ENCODE measurements at places on chromosomes 4 and X. TPM values are rescaled to one million over a fixed set of nuclear protein-coding genes. Genes with fewer than 3 reads are reported as not detected.

GRCh38 chrX:70253377-70254062, 6.5 kb downstream of the P2RY4 start:
- DNase-seq: no peak

The FAM13A gene
- total RNA-seq: 10.3 TPM

- DNase-seq: no peak
These were observed 53.6 kb upstream of the FUNDC1 start for GRCh38 chrX:44596277-44596676.

GRCh38 chr4:10732235-10732913, 47.8 kb upstream of the CLNK start:
- no peak for DNase-seq

The CDKL2 gene
- 1.9 TPM for total RNA-seq

The CFAP299 gene
- total RNA-seq: not detected

DNA sequence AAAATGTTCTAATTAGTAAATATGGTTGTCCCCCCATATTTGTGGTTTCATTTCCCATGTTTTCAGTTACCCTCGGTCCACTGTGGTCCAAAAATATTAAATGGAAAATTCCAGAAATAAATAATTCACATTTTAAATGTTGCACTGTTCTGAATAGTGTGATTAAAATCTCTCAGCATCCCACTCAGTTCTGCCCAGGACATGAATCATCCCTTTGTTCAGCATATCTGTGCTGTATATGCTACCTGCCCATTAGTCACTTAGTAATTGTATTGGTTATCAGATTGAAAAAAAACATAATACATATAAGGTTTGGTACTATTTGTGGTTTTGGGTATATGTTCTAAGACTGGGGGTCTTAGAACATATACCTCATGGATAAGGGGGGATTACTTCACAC, 55.1 kb upstream of the NXF3 start:
- no peak for DNase-seq

DNA sequence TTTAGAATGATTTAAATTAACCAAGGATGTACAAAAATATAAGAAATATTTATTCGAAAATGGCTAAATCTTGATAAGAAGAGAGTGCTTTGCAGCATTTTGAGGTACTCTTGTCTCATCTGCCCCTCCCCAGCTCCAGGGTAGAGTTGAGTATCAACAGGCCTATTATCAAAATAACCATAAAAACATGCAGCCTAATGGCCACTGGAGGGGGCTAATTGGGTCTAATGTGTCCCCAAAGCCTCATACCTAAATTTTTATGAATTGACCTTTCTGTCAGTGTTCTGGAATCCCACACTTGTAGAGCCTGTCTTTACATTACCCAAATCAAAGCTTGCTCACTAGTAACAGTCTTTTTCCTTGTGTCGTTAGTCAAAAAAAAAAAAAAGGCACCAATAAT, 544.9 kb upstream of the CPXCR1 start:
- DNase-seq: no peak

- no peak for DNase-seq
These were observed 348.5 kb downstream of the MID1IP1 start for GRCh38 chrX:39149761-39150160.

GRCh38 chr4:174107746-174108354, 175.6 kb downstream of the FBXO8 start:
- no peak for DNase-seq

The KIF4A gene
- total RNA-seq: 39.6 TPM

DNA sequence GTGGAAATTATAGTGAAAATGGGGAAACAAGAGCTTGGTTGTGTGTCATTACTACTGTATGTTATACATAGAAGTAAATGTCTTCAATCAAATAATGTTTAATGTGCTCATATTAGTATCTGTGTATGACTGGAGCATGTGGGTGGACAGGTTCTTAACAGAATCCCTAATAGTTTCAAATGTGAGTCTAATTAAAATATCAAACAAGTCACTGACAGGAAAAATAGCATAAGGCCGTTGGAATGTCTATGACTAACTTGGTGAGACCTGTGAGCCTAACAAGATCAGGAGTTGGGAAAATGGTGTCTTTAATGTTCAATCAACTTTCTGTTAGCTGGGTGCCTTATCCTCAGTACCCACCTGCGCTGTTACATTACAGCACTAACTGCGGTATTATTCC, 6.2 kb upstream of the CXCL3 start:
- DNase-seq: no peak

GRCh38 chr4:155667222-155667567, 547 bp downstream of the GUCY1A1 start:
- no peak for DNase-seq

GRCh38 chr4:8592366-8593263, at the start of gene CPZ:
Gene CPZ (plus strand): TSS chr4:8592765. CDS start chr4:8592834, 69 bp downstream.
- peak; percentile 48 for DNase-seq

DNA sequence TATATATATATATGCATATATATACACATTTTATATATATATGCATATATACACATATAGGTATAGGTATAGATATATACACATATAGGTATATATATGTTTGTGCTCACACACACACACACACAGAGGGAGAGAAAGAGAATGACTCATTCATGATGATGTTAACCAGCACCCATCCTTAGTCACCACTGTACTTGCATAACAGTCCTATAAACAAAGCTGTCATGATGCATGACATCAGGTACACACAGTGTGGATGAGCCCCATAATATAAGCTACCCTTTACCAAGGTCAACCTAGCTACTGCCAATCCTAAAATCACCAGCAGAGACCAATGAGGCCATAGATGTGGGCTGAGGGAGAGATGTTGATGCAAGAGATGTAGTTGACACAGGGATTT, 1408.0 kb downstream of the RAPGEF2 start:
- no peak for DNase-seq

- no peak for DNase-seq
These were observed 66.9 kb downstream of the SYNPO2 start for GRCh38 chr4:118955515-118955914.

The MAGEC1 gene
- not detected for total RNA-seq

DNA sequence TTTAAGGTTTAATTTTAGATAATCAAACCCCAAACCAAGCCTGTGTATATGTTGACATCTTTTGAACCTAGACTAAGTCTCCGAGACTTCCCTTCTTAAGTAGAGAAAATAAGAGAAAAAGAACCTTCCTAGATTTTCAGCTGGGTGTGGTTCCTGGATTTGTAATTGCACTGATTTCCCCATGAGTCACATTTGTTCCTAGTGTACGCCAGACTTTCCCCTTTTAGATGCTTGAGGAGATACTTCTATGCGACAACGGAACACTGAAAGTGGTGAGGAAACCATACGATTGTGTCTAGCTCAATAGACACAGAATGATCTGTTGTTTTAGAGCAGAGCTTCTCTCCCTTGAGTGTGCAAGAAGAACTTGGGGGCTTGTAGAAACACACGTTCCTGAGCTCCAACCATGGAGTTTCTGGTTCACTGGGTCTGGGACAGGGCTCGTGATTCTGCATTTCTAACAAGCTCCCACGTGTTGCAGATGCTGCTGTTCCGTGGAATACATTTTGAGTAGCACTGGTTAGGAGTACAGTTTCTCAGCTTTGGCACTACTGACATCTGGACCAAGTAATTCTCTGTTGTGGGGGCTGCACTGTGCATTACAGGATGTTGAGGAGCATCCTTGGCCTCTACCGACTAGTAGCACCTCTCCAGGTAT, 87.1 kb downstream of the AMELX start:
- no peak for DNase-seq

The SLC7A11 gene
- 32.9 TPM for total RNA-seq

All from Caco-2 (cell line).